ENCODE measurements at places on chromosomes 3 and 15. TPM values are rescaled to one million over a fixed set of nuclear protein-coding genes. Genes with fewer than 3 reads are reported as not detected.

The DPH3 gene
- 22.3 TPM for polyA plus RNA-seq

DNA sequence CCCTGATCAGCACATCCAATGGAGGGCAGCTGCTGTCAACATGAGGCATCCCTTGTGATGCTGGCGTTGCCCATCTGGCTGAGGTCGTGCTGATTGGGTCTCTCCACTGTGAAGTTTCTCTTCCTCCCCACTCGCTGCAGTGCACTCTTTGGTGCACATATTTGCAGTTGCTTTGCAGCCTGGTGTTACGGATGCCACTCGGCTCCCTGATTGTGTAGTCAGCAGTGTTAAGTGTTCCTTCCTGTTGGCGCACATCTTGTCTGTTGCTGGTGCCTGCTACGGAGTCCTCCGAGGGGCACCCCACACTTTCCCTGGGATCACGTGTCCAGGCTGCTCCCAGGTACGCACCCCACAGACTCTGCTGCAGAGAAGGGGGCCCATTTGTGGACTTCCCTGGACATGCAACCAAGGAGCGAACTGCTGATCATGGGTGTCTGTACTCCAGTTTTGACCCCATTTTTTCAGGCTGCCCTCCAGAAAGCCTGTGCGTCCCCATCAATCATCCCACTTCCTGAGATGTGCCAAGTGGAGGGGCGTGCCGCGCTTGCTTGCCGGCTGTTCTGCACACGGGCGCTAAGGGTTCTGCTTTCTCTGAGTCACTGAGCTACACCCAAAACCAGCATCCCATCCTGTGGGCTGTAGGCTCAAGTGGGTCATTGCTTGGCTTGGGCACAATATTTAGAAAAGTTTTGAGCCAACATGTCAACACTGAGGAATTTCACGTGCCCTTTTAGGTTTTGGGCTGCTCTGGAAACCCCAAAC is 98.6 kb downstream of the FBLN2 start:
- H3K27ac ChIP-seq: no peak overlapping the region
- H3K4me1 ChIP-seq: peaks cover 26% of the 10 kb centered on the region
- H3K27me3 ChIP-seq: peaks cover 5% of the 10 kb centered on the region
- no peak for DNase-seq

GRCh38 chr3:170117134-170117533 is 64.4 kb downstream of the PHC3 start:
- no peak for DNase-seq
- no peak overlapping the region for H3K4me3 ChIP-seq
- no peak overlapping the region for H3K27ac ChIP-seq
- no peaks in the 10 kb centered on the region for H3K4me1 ChIP-seq
- H3K27me3 ChIP-seq: no peaks in the 10 kb centered on the region

DNA sequence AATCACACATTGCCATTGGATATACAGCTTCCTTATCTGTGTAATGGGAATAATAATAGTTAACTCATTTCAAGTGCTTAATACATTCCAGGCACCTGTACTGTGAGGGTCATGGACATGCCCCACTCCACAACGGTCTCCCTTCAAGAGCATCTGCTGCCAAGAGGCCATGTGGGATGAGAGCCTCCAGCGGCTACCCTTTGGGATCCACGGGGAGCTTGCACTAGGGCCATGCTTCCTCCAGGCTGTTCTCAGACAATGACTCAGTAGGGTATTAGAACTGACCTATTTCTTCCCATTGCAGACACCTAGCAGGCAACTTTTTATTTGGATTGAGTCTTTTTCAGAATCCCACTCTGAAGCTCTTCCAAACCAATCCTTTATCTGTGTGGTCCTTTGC is 1078.9 kb downstream of the TUSC7 start:
- H3K4me1 ChIP-seq: no peaks in the 10 kb centered on the region
- no peaks in the 10 kb centered on the region for H3K36me3 ChIP-seq
- no peak overlapping the region for H3K4me3 ChIP-seq
- no peak for DNase-seq

The TM4SF1 gene
- not detected for polyA plus RNA-seq

DNA sequence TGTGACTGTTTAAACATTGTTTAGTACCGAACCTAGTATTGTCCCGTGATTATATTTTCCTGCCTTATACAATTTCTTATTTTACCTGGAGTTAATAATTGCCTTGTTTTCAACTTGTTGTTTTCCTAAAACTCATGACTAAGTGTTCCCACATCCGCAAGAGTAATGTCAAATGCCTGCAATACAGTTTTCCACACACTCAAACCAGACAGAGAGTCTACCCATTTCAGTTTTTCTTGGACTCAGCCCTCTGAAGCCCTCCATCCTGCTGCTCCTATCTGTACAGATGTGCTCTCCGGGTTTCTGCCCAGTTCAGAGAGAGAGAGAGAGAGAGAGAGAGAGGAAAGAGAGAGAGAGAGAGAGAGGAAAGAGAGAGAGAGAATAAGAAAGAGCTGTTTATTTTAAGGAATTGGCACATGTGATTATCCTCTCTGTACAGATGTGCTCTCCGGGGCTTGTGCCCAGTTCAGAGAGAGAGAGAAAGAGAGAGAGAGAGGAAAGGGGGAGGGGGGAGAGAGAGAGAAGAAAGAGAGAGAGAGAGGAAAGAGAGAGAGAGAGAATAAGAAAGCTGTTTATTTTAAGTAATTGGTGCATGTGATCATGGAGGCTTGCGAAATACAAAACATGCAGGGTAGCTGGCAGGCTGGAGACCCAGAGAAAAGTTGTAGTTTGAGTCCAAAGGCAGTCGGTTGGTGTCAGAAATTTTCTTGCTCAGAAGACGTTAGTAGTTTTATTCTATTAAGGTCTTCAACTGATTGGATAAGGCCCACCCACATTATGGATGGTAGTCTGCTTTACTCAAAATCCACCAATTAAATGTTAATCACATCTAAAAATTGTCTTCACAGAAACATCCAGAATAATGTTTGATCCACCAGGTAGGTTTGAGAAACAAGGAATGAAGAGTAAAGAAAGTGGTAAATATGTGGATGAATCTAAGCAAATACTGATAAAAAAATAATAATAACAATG is 104.1 kb upstream of the GOLGA8J start:
- H3K36me3 ChIP-seq: no peaks in the 10 kb centered on the region
- H3K4me1 ChIP-seq: no peaks in the 10 kb centered on the region
- peaks cover 4% of the 10 kb centered on the region for H3K27me3 ChIP-seq
- DNase-seq: no peak
- no peak overlapping the region for H3K27ac ChIP-seq

DNA sequence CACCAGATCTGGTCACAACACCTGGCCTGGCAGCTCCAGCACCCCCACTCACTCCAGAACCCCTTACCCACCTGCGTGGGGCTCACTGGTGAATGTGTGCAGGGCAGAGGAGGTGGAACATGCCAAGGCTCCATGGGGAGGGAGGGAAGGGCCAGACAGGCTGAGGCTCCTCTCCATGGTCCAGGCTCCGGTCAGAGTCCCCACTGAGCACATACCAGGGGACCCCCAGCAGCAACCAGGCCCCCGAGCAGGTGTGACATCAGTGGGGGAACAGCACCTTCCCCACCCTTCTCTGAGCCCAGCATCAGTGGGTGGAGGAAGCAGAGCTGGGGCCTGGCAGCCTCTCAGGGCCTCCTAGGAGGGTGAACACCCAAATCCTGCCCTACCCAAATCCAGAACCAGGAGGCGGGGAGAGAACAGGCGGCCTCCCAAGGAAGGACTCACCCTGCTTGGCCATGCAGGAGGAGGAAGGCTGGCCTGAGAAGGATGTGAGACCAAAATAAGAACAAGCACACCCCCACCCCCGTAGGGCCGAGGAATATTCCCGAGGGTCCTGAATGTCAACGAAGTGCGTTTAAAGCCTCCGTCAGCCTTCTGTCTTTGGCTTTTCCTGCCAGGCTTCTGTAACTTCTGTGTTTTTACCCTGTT is 1.1 kb upstream of the GP9 start:
- no peak for DNase-seq
- no peak overlapping the region for H3K4me3 ChIP-seq
- H3K36me3 ChIP-seq: no peaks in the 10 kb centered on the region
- H3K4me1 ChIP-seq: no peaks in the 10 kb centered on the region
- H3K27ac ChIP-seq: no peak overlapping the region
- no peaks in the 10 kb centered on the region for H3K27me3 ChIP-seq

The ZSCAN2 gene
- polyA plus RNA-seq: 5.8 TPM

The MED12L gene
- not detected for polyA plus RNA-seq

GRCh38 chr3:126883241-126883640 is 99.7 kb upstream of the PLXNA1 start:
- H3K36me3 ChIP-seq: no peaks in the 10 kb centered on the region
- peaks cover 2% of the 10 kb centered on the region for H3K27me3 ChIP-seq
- no peak overlapping the region for H3K27ac ChIP-seq
- peaks cover 1% of the 10 kb centered on the region for H3K4me1 ChIP-seq
